ENCODE measurements at places on chromosomes 7 and 10. TPM values are rescaled to one million over a fixed set of nuclear protein-coding genes. Genes with fewer than 3 reads are reported as not detected.

DNA sequence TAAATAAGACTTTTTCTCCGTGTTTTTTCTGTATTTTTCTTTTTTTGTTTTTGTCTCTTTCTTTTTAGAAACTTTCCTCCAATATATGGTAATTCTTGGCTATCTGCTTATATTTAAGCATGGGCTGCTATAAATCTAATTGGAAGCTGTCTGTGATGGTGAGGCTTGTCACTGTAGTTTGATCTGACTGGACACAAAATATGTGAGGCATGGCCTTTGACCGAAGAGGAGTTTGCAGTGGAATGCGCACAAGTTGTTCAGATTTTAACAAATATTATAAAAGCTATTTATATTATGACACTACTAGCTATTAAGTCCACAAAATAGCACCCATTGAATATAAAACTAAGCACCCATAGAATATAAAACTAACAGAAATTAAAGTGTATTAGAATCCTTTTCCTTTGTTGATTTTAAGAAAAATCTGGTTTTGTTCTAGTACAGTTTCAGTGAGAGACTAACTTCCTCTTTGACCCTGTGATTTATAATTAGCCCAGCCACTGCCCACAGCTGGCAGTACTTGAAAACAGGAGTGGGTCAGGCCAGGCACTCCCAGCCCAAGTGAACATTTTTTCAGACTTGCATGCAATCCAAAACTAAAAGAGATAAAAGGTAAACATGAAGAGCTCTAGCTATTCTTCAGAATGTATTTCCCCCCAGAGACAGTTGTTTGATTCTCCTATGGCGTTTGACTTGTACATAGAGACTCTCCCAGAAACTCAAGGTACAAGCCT, 69.9 kb upstream of the FGL2 start:
- H3K36me3 ChIP-seq, result no peaks in the 10 kb centered on the region
- H3K27ac ChIP-seq, result peak overlapping the region; percentile 8
- DNase-seq, result peak; percentile 46
- H3K4me1 ChIP-seq, result peaks cover 2% of the 10 kb centered on the region
- H3K27me3 ChIP-seq, result no peaks in the 10 kb centered on the region

DNA sequence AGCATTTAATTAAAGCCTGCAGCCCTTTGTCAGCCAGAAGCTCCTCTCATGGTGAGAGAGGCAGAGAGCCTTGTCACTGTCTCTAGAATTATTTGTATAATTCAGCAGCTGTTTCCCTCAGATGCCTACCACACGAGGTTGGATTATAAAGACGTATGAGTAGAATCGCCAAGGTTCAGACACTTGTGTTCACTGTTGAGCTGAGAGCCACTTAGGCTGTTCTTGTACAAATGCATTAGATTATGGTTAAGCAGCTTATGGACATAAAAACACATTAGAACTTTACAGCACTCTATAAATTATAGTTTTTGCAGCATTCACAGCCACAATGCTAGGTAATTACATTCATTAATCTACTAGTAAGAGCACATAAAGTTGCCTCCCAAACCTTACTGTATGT, 282.6 kb downstream of the AUTS2 start:
- no peaks in the 10 kb centered on the region for H3K27me3 ChIP-seq
- H3K4me3 ChIP-seq, result no peak overlapping the region
- H3K36me3 ChIP-seq, result no peaks in the 10 kb centered on the region
- DNase-seq, result no peak

DNA sequence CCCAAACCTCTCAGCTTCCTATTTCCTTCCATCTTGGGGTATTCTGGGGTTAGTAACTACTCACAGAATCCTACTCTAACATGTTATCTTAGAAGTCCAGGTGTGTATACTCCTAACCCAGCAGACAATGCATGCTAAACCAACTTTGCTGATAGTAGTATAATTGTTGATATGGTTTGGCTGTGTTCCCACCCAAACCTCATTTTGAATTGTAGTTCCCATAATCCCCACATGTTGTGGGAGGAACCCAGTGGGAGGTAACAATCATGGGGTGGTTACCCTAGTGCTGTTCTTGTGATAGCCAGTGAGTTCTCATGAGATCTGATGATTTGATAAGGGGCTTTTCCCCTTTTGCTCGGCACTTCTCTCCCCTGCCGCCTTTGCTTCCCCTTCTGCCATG, 135.1 kb downstream of the CHRM2 start:
- H3K27me3 ChIP-seq, result no peaks in the 10 kb centered on the region
- H3K4me3 ChIP-seq, result no peak overlapping the region
- H3K4me1 ChIP-seq, result peaks cover 2% of the 10 kb centered on the region
- no peaks in the 10 kb centered on the region for H3K36me3 ChIP-seq

DNA sequence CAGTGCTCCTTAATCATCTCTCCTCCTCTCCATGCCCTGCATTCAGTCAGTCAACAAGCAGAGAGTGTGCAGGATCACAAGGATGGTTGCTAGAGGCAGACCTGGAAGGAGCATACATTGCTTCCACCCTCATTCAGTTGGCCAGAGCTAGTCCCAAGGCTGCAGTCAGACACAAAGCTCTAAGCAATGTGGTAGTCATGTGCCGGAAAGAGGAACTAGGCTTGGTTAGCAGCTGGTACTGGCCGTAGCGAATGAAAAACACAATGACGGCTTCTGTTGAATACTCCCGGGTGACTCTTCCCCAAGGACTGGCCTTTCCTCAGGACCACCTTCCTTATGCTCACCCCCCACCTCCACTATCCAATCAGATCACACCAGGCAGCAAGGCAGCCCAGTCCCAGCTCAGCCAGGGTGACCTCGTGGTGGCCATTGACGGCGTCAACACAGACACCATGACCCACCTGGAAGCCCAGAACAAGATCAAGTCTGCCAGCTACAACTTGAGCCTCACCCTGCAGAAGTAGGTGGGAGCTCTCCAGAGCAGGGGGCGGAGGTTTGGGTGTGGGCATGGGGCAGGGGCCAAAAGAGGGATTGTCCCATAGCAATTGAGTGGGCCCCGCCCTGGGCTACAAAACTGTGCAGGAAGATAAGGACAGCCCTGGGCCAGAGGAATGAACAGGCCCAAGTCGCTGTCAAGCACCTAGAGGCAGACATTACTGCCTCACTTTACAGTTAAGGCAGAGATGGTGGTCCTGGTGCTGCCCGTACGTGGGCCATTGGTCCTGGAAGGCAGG, 10.9 kb downstream of the LDB3 start:
- H3K4me1 ChIP-seq, result peaks cover 7% of the 10 kb centered on the region
- no peak for DNase-seq
- H3K36me3 ChIP-seq, result no peaks in the 10 kb centered on the region
- no peak overlapping the region for H3K4me3 ChIP-seq
- H3K27me3 ChIP-seq, result no peaks in the 10 kb centered on the region

DNA sequence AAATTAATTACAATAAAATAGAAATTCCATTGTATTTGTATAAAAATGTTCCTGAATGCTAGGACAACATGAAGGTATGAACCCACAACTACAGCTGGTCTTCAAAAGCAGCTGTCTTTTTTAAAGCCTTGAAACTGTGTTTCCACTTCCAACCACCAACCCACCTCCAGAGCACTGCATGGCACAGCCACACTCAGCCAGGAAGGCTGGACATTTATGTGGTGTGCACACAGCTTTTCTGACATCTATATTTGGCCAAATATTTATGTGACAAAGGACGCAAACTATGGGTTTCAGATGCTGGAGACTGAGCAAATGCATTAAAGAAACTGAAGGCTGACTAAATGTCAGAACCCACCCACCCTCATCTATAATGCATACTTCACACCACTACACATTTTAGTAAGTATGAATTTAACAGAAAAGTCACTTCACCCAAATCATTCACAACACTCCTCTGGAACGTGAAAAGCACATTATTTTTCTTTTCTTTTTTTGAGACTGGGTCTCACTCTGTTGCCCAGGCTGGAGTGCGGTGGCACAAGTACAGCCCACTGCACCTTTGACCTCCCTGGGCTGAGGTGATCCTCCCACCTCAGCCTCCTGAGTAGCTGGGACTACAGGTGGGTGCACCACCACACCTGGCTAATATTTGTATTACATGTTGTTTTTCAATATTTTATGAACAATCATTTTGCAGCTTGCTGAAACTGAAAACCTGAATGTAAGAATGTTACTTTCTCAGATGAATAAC, 27.9 kb upstream of the DAGLB start:
- H3K36me3 ChIP-seq, result no peaks in the 10 kb centered on the region
- no peak for DNase-seq
- no peak overlapping the region for H3K4me3 ChIP-seq
- H3K27me3 ChIP-seq, result no peaks in the 10 kb centered on the region

- H3K36me3 ChIP-seq, result no peaks in the 10 kb centered on the region
- H3K4me3 ChIP-seq, result no peak overlapping the region
- H3K4me1 ChIP-seq, result peaks cover 11% of the 10 kb centered on the region
- H3K27ac ChIP-seq, result no peak overlapping the region
These were observed 56.6 kb downstream of the GSDME start for GRCh38 chr7:24700521-24701260.

GRCh38 chr7:143381427-143382125, 431 bp downstream of the ZYX start:
- no peaks in the 10 kb centered on the region for H3K27me3 ChIP-seq
- peak overlapping the region; percentile 96 for H3K27ac ChIP-seq
- peak; percentile 97 for DNase-seq
- no peaks in the 10 kb centered on the region for H3K36me3 ChIP-seq
- peak overlapping the region; percentile 88 for H3K4me3 ChIP-seq

DNA sequence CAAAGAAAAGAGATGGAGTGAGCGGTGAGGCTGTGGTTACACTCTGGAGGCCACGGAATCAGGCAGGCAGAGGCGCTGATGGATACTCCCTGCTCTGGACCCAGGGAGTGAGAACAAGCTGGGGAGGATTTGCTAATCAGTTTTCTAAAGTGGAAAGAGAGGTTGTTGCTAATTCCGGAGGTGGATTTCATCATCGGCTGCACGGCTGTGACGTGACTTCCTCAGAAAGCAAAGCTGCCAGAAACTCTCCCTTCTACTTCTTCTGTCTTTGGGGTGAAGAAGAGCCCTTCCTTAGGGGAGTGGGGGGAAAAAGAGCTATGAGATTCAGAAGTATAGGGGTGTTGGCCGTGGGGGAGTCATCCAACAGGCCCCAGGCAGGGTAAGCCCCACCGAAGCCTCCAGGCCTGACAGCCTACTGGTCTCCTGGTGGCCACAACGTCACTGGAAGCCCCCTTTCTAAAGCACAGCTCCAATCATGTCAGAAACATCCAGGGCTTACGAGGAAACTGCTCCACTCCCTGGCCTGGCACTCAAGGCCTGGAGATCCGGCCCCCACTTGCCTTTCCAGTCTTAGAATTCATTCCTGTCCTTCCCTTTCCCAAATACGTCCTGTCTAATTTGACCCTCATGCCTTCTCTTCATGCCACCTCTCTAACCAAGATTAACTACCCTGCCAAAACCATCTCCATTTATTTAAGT, 114.5 kb downstream of the HIP1 start:
- peaks cover 2% of the 10 kb centered on the region for H3K4me1 ChIP-seq
- peak overlapping the region; percentile 45 for H3K27ac ChIP-seq
- H3K4me3 ChIP-seq, result no peak overlapping the region
- peak; percentile 70 for DNase-seq
- H3K36me3 ChIP-seq, result no peaks in the 10 kb centered on the region

DNA sequence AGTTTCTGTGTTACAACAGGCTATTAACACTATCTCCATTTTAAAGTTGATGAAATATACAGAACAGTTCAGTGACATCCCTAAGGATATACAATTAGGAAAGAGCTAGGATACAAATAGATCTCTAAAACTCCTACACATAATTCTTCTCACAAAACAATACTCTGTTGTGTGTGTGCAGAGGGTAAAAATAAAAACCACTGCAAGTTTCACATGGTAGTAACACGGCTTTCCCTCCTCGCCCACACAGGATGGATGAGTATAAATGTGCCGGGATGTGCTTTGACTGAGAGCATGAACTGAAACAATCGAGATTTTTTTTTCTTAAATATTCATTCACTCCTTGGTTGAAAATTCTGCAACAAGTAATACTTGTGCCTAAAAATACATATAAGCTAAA, 131.5 kb upstream of the C1QL3 start:
- DNase-seq, result no peak
- H3K36me3 ChIP-seq, result no peaks in the 10 kb centered on the region
- no peak overlapping the region for H3K27ac ChIP-seq
- H3K4me1 ChIP-seq, result no peaks in the 10 kb centered on the region
- H3K4me3 ChIP-seq, result no peak overlapping the region

GRCh38 chr7:26944501-26945358, 80.3 kb upstream of the SKAP2 start:
- no peak for DNase-seq
- H3K4me1 ChIP-seq, result no peaks in the 10 kb centered on the region
- no peaks in the 10 kb centered on the region for H3K36me3 ChIP-seq
- H3K4me3 ChIP-seq, result no peak overlapping the region
- H3K27ac ChIP-seq, result no peak overlapping the region
- no peaks in the 10 kb centered on the region for H3K27me3 ChIP-seq

Gene SLC35G1
- 9.4 TPM for total RNA-seq

Gene PRSS37
- not detected for total RNA-seq

Gene NUDT1
- total RNA-seq, result 9.7 TPM

Gene TMEM130
- 0.64 TPM for total RNA-seq

Gene LIPN
- not detected for total RNA-seq

Gene AEBP1
- 563 TPM for total RNA-seq

Gene LIPF
- not detected for total RNA-seq

All from ovary (tissue), 10 donors.